ENCODE measurements at places on chromosomes 4 and X. TPM values are rescaled to one million over a fixed set of nuclear protein-coding genes. Genes with fewer than 3 reads are reported as not detected.

DNA sequence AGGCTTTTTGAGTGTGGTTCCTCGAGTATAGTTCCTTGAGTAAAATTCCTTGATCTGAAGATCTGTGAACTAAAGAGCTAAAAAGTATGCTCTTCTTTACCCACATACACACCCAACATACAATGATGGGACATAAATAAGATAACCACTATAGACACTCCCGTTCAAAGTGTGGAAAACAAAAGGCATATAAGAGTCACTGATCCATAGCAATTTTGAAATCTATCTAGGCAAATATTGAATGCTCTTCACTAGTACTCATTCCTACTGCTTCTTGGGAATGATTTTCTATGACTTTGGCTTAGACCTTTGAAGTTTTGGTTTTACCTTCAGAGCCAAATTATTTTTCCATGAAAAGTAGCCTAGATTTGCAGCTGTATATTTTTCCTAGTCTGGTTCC, 26.4 kb downstream of the PITX2 start:
- no peaks in the 10 kb centered on the region for H3K36me3 ChIP-seq
- no peak overlapping the region for H3K27ac ChIP-seq
- no peak for DNase-seq
- no peak overlapping the region for H3K4me3 ChIP-seq
- H3K4me1 ChIP-seq: no peaks in the 10 kb centered on the region
- no peaks in the 10 kb centered on the region for H3K27me3 ChIP-seq

GRCh38 chrX:68835468-68835867, 6.6 kb downstream of the EFNB1 start:
- no peaks in the 10 kb centered on the region for H3K36me3 ChIP-seq
- no peaks in the 10 kb centered on the region for H3K4me1 ChIP-seq
- no peak for DNase-seq
- no peaks in the 10 kb centered on the region for H3K27me3 ChIP-seq
- H3K4me3 ChIP-seq: no peak overlapping the region
- H3K27ac ChIP-seq: no peak overlapping the region

DNA sequence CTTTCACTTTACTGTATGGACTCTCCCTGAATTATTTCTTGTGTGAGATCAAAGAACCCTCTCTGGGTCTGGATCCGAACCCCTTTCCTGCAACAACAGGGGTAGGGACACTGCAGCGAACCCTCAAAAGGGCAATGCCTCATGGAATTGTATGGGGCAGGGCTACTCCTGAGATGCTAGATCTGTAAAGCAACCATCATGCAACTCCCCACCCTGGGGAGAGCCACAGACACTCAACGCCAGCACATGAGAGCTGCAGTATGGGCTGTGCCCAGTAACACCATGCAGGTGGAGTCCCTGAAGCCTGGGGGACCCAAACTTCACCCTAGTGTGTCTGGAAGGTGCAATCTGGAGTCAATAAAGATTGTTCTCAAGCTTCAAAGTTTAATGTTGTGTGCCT, 304.7 kb downstream of the DCHS2 start:
- H3K4me3 ChIP-seq: no peak overlapping the region
- DNase-seq: no peak
- no peaks in the 10 kb centered on the region for H3K4me1 ChIP-seq
- H3K27me3 ChIP-seq: peaks cover 4% of the 10 kb centered on the region
- no peaks in the 10 kb centered on the region for H3K36me3 ChIP-seq
- H3K27ac ChIP-seq: no peak overlapping the region

DNA sequence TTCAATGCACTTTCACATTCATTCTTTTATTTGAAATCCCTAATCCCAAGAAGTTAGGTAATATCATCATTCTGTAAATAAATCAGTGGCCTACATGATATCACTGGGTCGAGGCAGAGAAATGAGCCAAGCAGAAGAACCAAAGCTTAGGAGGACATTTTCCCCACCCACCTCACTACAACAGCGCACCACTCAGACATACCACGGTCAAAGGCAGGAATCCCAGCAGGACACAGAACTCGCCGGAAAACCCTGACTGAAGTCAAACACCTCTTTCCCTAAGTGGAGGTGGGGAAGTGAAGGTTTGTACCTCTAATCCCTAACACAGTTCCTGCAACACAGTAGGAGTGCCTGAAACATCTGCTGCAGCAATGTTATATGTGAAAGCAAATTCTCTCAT, 21.5 kb downstream of the RELL1 start:
- H3K27ac ChIP-seq: no peak overlapping the region
- no peaks in the 10 kb centered on the region for H3K4me1 ChIP-seq
- peaks cover 4% of the 10 kb centered on the region for H3K27me3 ChIP-seq
- no peak overlapping the region for H3K4me3 ChIP-seq
- H3K36me3 ChIP-seq: no peaks in the 10 kb centered on the region

- no peak overlapping the region for H3K27ac ChIP-seq
- no peak overlapping the region for H3K4me3 ChIP-seq
- no peak for DNase-seq
- no peaks in the 10 kb centered on the region for H3K27me3 ChIP-seq
- H3K36me3 ChIP-seq: no peaks in the 10 kb centered on the region
Measured at GRCh38 chr4:88178626-88179231, 20.3 kb upstream of the ABCG2 start.

The HPSE gene
- 0.22 TPM for total RNA-seq
